Coronary artery (tissue), 2 donors: ENCODE measurements at places on chromosomes 7 and 10.

GRCh38 chr10:121811386-121811785 is 116.4 kb downstream of the ATE1 start:
- no peak for DNase-seq

- DNase-seq = no peak
Observed at GRCh38 chr10:52771534-52772445, 794 bp downstream of the MBL2 start.

DNA sequence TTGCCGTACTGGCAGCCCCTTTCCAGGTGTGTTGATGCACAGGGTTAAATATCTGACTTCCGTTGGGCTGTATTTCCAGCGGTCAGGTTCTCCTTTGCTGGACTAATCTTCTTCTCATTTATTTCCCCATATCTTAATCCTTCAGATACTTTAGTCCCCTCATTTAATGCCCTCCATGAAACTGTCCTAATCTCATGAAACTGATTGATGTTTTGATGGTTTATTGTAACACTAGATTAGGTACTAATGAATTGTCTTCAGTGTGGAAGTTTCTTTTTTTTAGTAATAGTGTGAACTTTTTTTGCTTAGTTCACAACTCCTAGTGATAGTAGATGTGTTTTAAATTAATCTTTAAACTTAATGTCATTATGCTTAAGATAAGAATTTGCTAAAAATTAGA is 6.3 kb downstream of the CUL1 start:
- DNase-seq = no peak

DNA sequence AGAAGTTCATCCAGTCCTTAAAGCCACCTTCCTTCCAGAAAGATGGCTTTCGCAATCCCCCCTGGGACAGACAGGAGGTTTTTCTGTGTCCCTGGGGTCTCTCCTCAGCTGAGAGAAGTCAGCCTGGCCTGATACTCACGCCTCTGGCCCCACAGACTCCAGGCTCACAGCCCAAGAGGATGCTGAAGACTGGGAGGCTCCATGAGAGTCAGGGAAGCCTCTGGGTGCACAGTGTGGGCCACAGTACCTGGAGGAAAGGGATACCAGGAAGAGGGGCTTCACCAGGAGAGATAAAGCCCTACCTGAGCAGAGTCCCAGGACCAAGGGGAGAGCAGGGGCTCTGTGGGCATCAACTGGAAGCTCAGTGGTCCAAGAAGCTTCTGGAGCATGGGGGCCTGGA is 324.4 kb downstream of the GRID1 start:
- no peak for DNase-seq

DNA sequence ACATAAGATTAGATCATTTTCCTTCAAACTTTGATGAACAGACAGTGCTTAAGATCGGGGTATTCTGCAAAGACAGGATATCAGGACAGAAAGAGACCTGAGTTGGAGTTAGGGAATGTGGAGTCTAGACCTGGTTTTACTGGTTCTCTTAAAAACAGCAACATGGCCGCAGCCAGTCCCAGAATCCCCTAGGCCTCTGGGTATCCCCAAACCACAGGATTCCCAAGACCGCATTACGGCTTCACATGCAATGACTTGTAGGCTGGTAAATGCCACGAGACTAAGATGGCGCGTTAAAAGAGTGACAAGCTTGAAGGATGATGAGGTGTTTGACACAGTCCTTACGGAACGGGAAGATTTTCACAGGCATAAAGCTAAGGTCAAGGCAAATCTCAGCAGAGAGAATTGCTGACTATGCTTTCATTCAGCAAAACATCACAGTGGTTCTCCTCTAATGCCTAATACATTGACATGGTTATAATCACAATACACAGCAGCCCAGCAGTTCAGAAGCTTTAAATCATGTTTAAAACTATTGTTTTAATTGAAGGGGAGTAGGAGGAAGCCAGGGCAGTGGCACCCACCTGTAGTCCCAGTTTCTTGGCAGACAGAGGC is 32.9 kb downstream of the MPP7 start:
- DNase-seq = no peak

- no peak for DNase-seq
Observed at GRCh38 chr7:135910393-135911036, 66.6 kb downstream of the MTPN start.
